Right ventricle myocardium superior (tissue), 1 donor: ENCODE measurements at places on chromosomes 11 and 22. TPM values are rescaled to one million over a fixed set of nuclear protein-coding genes. Genes with fewer than 3 reads are reported as not detected.

Gene OR5W2
- not detected for total RNA-seq

- DNase-seq = peak; percentile 86
Observed at GRCh38 chr11:569158-569885, 6.9 kb upstream of the PHRF1 start.

DNA sequence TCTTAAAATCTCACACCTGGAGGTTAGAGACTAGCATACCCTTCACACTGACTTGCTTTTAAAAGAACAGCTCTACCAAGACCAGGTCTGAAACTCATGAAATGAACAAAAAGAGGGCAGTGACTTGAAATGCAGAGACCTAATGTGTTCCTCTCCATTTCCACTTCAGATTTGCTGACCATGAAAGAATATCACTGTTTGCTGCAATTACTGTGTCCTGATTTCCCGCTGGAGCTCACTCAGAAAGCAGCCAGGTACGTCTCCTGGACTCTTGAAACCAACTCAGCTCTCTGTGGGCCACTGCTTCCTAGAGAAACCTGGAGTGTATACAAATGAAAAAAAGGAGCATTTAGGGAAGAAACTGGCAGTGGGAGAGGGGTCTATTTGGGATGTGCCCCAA, 39.2 kb downstream of the ARFGAP2 start:
- no peak for DNase-seq

- peak; percentile 19 for DNase-seq
Observed at GRCh38 chr11:23201936-23202522, 341.8 kb upstream of the CCDC179 start.
